ENCODE measurements at places on chromosomes 3 and 15.

DNA sequence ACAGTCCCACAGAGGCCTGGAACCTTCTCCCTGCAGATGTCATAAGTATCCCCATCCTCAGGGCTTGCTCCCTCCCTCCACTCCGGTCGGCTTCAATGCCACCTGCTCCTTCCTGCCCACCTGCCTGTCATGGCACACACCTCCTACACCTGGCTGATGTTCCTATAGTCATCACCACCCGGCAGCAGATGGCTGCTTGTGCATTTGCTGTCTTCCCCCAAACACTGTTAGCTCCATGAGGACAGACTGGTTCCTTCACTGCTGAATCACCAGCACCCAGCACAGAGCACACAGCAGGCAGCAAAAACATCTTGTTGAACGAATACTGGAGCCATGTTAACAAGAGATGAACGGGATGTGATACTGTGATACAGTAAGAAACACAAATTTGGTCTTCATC, 14.8 kb downstream of the TARS3 start:
- H3K4me3 ChIP-seq: no peak overlapping the region
- H3K27me3 ChIP-seq: no peaks in the 10 kb centered on the region
- peaks cover 89% of the 10 kb centered on the region for H3K36me3 ChIP-seq
- no peak overlapping the region for H3K27ac ChIP-seq
- no peak for DNase-seq

DNA sequence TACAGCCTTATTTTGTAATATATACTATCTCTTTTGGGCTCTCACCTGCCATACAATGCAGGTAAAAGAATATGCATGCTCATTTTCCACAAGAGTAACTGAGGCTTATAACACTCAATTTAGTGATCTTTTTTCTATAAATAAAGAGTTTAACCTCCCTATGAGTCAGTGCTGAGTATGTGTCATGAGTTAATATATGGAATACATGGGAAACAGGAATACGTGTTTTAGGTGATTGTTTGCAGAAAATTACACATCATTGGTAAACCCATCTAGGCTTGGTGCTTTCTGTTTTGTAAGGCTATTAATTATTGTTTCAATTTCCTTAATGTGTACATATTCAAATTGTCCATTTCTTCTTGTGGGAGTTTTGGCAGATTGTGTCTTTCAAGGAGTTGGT, 411.3 kb downstream of the GRM7 start:
- no peaks in the 10 kb centered on the region for H3K36me3 ChIP-seq
- no peaks in the 10 kb centered on the region for H3K27me3 ChIP-seq
- no peaks in the 10 kb centered on the region for H3K4me1 ChIP-seq
- H3K4me3 ChIP-seq: no peak overlapping the region

- DNase-seq: no peak
- no peak overlapping the region for H3K27ac ChIP-seq
- peaks cover 19% of the 10 kb centered on the region for H3K36me3 ChIP-seq
- no peaks in the 10 kb centered on the region for H3K27me3 ChIP-seq
Measured at GRCh38 chr15:48144889-48145288, 24.1 kb downstream of the SLC24A5 start.

DNA sequence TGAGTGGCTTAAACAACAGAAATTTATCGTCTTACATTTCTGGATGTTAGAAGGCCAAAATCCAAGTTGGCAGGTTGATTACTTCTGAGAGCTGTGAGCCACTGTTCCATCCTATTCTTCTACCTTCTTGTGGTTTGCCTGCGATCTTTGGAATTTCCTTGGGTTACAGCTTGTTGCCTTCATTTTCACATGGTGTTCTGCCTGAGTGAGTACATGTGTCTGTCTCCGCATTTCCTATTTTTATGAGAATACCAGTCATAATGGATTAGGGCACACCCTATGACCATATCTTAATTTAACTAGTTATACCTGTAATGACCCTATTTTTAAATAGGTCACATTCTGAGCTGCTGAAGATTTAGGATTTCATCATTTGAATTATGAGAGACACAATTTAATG, 294.3 kb downstream of the CNTN4 start:
- H3K4me3 ChIP-seq: no peak overlapping the region
- H3K27ac ChIP-seq: no peak overlapping the region
- H3K27me3 ChIP-seq: no peaks in the 10 kb centered on the region
- no peak for DNase-seq
- H3K36me3 ChIP-seq: no peaks in the 10 kb centered on the region
- H3K4me1 ChIP-seq: no peaks in the 10 kb centered on the region

- no peak overlapping the region for H3K4me3 ChIP-seq
- no peaks in the 10 kb centered on the region for H3K4me1 ChIP-seq
- no peak overlapping the region for H3K27ac ChIP-seq
- no peak for DNase-seq
Measured at GRCh38 chr3:140097874-140098635, 163.1 kb downstream of the CLSTN2 start.

DNA sequence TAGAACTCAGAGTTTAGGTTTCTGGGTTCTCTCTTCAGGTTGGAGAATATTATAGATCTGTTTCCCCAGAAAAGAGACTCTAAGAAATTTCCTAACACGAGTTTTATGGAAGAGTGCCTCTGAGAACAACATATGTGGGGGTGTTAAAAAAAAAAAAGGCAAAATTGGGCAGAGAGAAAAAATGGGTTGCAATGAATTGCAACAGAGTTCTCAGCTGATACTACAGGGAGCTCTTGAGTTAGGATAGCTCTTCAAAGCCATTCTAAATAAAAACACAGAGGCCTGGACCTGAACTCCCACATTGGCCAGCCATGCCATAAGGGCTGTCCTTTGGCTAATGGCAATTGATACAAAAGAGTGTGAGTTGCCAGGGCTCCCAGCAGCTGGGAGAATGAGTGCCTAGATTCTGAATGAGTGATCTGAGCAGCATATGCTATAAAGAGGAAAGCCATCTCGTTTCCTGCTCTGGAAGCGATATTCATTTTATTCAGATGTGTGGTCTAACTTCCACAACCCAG, 20.1 kb upstream of the UBE2E2 start:
- no peaks in the 10 kb centered on the region for H3K36me3 ChIP-seq
- H3K4me3 ChIP-seq: no peak overlapping the region
- H3K27ac ChIP-seq: no peak overlapping the region

DNA sequence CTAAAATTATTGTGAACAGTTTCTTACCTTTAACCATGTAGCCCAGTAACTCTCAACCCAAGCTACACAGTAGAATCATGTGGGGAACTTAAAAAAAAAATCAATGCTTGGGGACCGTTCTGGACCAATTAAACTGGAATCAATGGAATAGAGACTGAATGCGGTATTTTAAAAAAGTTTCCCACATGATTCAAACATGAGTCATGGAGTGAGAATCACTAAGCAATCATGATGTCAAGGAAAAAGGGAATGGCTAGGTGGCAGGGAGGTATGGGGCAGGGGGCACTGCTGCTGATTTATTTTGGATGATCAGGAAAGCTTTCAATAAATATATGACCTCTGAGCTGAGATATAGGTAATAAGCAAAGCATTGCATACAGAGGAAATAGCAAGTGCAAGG, 250.5 kb upstream of the RORA start:
- peaks cover 28% of the 10 kb centered on the region for H3K27me3 ChIP-seq
- DNase-seq: no peak
- no peaks in the 10 kb centered on the region for H3K4me1 ChIP-seq
- no peak overlapping the region for H3K27ac ChIP-seq
- H3K36me3 ChIP-seq: no peaks in the 10 kb centered on the region

DNA sequence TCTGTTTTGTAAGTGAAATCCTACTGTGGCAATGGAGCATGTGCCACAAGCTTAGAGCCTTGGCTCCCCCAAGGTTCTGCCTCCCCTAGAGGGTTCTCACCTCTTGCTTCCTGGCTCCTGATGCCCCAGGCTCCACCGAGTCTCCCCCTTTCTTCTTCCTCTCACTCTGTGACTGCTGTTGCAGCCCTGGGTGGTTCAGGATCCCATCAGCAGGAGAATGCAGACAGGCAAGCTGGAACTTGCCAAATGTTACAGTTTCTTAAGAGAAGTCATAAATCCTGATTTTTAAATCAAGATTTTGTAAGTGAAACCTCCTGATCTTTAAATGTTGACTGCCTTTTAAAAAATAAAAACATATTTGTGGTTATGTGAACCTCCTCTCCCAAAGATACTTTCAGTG, 133.9 kb downstream of the CCNL1 start:
- H3K27ac ChIP-seq: no peak overlapping the region
- no peak for DNase-seq
- H3K4me3 ChIP-seq: no peak overlapping the region
- peaks cover 12% of the 10 kb centered on the region for H3K27me3 ChIP-seq
- peaks cover 3% of the 10 kb centered on the region for H3K4me1 ChIP-seq

DNA sequence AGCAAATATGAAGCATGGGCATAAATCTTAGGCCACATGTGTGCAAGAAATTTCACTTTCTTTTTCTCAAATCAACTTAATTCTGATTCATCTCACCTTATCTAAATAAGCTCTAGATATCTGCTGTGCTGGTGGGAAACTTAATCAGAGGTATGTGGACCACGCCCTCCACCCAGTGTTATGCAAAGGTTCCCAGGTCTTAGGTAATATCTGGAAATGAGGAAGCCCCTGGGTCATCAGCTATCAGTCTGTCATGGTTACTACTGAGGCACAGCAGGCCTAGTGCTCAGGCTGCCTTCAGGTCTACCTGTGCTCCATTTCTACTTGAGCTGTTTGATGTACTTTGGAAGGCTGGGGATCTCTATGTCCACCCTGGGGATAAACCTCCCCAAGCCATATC, 134.4 kb upstream of the KCNH8 start:
- no peak overlapping the region for H3K4me3 ChIP-seq
- H3K27ac ChIP-seq: no peak overlapping the region
- no peaks in the 10 kb centered on the region for H3K27me3 ChIP-seq
- DNase-seq: no peak
- no peaks in the 10 kb centered on the region for H3K4me1 ChIP-seq
- no peaks in the 10 kb centered on the region for H3K36me3 ChIP-seq

- no peak overlapping the region for H3K4me3 ChIP-seq
- H3K27me3 ChIP-seq: no peaks in the 10 kb centered on the region
- peaks cover 4% of the 10 kb centered on the region for H3K4me1 ChIP-seq
- H3K27ac ChIP-seq: no peak overlapping the region
- no peaks in the 10 kb centered on the region for H3K36me3 ChIP-seq
Measured at GRCh38 chr15:83118291-83118827, 10.9 kb downstream of the TM6SF1 start.

- H3K27me3 ChIP-seq: peaks cover 26% of the 10 kb centered on the region
- H3K4me1 ChIP-seq: no peaks in the 10 kb centered on the region
- no peaks in the 10 kb centered on the region for H3K36me3 ChIP-seq
- no peak overlapping the region for H3K27ac ChIP-seq
- DNase-seq: no peak
Measured at GRCh38 chr3:32836601-32837000, 18.8 kb downstream of the TRIM71 start.

DNA sequence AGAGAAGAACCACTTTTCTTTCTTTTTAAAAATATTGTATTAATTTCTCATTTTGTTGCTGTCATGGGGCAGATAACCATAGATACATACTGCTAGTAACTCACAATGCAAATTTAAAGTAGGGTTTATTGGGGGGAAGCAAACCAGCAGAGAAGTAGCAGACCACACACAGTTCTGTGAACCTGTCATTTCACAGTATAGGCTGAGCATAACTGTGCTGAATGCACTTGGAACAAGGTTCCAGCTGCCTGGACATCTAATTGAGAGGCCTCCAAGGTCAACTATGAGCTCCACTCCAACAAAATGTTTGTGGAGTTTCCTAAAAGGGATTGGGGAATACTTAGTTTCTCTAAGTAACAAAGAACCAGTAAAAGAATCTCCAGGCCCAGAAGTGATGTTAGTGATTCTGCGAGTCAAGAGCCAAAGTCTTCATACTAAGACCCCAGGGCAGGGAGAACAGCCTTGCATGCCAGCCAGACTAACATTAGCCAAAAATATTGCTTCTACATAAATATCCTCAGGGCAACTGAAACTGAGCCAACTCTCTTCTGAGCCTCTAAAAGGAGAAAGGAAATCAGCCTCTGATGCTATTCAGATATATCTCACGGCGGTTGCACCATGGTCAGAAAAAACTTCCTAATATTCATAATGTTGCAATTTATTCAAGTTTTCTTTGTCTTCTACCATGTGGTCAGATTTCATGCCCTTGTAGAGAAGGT, 856.4 kb upstream of the ALCAM start:
- no peak overlapping the region for H3K27ac ChIP-seq
- no peak overlapping the region for H3K4me3 ChIP-seq
- no peaks in the 10 kb centered on the region for H3K4me1 ChIP-seq
- no peaks in the 10 kb centered on the region for H3K27me3 ChIP-seq

GRCh38 chr3:25960776-25961175, 170.9 kb downstream of the OXSM start:
- H3K36me3 ChIP-seq: no peaks in the 10 kb centered on the region
- H3K4me1 ChIP-seq: no peaks in the 10 kb centered on the region
- H3K27ac ChIP-seq: no peak overlapping the region
- no peak overlapping the region for H3K4me3 ChIP-seq

DNA sequence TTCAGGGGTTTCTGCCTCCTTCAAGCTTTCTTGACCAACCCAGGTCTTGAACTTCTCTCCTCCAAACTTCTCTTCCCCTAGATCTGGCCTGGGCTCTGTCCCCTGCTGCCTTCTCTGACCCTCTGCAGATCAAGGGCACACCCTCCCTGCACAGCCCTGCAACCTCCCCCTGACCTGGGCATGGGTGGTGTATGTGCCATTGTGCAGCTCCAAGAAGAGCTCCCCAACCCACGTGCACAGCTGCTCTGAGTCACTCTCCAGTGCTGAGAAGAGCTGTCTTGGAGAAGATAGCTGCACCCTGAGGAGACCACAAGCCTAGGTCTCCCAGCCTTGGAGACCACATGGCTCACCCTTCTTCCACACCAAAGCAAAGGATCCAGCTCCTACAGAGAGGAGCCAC, 8.0 kb downstream of the MAN2C1 start:
- peak overlapping the region; percentile 2 for H3K27ac ChIP-seq
- no peaks in the 10 kb centered on the region for H3K4me1 ChIP-seq
- DNase-seq: no peak
- H3K4me3 ChIP-seq: no peak overlapping the region

DNA sequence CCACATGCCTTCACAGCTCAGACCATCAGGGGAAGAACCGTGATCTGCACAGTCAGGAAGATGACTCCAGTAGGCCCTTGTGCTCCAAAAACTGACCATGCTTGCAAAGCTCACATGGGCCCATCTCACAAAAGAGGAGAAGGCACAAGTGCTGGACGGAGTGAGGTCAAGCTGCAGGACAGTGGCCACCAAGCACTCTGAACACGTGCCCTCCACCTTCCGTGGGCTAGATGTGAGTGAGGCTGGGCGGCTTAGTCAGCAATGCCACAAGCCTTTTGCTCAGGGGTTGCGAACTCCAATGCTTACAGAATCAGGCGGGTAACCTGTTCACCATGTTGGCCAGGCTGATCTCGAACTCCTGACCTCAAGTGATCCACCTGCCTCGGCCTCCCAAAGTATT, 70.9 kb downstream of the SCN5A start:
- H3K36me3 ChIP-seq: no peaks in the 10 kb centered on the region
- no peak overlapping the region for H3K4me3 ChIP-seq
- H3K27me3 ChIP-seq: no peaks in the 10 kb centered on the region
- no peak overlapping the region for H3K27ac ChIP-seq
- DNase-seq: no peak
- no peaks in the 10 kb centered on the region for H3K4me1 ChIP-seq

DNA sequence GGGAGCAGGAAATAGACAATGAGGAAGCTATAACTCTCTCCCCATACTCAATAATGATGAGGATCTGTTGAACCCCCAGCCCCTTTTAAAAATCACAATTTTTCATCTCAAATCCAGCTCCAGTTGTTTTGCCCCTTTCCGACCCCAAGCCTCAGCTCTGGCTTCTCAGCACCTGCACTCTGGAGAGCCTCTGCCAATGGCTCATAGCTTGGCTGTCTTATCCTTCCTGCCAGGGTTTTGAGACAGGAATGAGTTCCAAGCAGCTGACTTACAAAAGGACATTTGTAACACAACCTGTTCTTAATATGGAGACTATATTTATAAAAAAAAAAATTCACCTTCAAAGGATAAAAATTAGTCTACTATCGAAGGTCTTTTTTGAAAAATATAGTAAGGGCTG, 105.9 kb upstream of the NEDD4 start:
- DNase-seq: no peak
- H3K4me1 ChIP-seq: no peaks in the 10 kb centered on the region
- H3K27me3 ChIP-seq: no peaks in the 10 kb centered on the region
- H3K4me3 ChIP-seq: no peak overlapping the region
- peaks cover 83% of the 10 kb centered on the region for H3K36me3 ChIP-seq

Measured in activated T-cell treated with anti-CD3 and anti-CD28 coated beads, Interleukin-2, amount 50 U/mL, for 24 hours (primary cell).